Foreskin melanocyte (primary cell): ENCODE measurements at places on chromosomes 5 and 9.

DNA sequence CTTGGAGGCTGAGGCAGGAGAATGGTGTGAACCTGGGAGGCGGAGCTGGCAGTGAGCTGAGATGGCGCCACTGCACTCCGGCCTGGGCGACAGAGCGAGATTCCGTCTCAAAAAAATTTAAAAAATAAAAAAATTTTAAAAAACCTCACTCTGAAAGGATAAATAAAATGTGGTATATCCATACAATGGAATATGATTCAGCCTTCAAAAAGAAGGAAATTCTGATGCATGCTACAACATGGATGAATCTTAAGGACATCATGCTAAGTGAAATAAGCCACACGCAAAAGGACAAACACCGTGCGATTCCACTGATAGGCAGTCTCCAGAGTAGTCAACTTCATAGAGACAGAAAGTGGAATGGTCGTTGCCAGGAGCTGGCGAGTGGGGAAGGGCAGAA is 8.4 kb downstream of the DBN1 start:
- no peak for DNase-seq

DNA sequence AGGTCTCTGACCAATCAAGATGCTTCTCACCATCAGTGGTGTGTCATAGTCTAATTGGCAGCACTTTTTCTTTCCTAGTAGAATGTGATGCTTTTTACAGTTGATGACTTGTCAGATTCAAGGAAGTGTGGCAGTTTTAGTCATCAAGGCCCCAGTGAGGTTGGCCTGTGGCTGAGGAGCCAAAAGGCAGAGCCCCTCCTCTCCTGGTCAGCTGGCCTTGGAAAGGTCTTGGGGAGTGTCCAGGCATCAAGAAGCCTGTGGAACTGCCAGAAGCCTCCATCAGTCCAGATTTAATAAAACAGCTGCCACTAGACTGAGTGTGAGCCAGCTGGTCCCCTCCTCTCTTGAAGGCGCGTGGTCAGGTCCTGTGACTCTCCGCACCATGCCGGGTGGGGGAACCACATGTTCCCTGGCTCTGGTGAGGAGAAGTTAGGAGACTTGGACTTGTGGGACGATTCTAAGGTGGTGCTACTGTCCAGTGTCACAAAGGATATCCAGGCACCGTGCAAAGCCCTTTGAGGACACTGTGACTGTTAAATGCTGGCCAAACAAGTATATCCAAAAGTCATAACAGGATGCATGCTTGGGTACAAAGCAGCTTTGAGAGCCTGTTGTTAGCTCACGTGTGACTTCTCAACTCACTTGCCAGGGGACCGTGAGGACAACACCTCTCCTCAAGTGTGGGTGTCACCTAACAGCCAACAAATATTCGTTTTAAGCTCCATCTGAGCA is 6.1 kb upstream of the ANGPTL2 start:
- DNase-seq = no peak

DNA sequence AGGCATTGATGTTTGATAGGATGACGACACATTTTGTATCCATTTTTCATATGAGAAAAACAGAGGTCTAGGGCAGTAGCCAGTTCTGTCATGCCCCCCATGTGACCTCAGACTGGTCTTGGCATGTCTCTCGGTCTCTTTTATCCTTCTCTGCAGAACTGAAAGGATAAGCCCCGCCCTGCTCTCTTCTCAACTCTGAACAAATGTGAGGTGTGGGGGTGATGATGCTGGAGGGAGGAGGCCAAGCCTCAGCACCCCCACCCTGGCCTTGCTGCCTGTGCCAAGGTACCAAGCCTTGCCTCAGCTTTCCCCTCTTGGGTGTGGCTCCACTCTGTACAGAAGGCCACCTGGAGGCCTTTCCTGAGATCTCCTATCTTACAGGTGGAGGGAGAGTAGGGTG is 19.5 kb upstream of the CRB2 start:
- DNase-seq = no peak

DNA sequence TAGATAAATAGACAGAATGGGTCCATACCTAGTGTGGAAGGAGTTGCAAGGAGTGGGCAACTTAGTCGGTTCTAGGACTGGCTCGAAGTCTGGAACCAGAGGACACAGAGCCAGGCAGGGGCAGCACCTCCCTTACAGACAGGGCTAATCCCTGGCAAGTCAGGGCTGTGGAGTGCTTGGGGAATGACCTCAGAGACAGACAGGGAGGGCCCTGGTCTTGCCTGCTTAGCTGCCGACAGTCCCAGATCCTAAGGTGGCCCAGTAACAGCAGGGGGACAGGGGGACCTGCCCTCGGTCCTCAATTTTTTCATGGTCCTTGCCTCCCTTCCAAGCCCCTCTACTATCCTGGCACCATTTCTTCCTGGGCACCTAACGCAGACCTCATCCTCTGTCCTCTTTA is 222.4 kb upstream of the TNC start:
- DNase-seq = no peak

DNA sequence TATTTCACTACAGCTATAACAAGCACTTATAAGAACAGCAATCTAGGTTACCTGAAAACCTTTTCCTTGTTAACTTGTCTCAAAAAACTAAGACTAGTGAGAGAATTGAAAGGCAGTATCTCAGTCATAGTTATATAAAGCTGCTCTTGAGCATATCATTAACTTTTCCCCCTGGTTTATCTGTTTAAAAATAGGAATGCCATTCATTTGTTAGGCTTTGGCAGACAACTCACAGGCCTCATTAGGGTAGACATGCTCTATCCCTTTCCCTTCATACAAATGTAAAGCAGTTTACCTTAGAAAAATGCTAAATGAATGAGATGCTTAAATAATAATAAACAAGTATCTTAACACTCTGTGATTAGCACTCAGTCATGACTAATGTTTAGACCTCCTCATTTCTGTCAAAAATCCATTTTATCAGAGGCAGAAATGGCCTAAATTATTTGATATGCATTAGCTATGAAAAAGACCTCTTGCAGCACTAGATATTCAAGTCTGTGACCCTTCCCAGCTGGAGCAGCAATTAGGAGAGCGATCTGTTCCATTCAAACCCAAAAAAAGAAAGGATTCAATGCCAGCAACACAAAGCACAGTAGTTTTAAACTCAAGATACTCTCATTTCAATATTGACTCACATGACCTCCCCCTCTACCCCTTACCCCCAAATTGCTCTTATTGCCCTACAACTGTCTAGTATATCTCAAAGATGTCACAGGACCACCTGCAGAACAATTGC is 1578.8 kb upstream of the WWC1 start:
- DNase-seq = no peak

- peak; percentile 6 for DNase-seq
These were observed 144.1 kb downstream of the MAT2B start for GRCh38 chr5:163649514-163649913.
